ENCODE measurements at places on chromosomes 16 and 17.

- no peak for DNase-seq
Measured at GRCh38 chr17:50853015-50853615, 13.0 kb downstream of the TOB1 start.

GRCh38 chr16:81401035-81401950 lies 43.3 kb upstream of the CMIP start:
- no peak for DNase-seq

- DNase-seq: no peak
Measured at GRCh38 chr17:50424246-50424995, 1.6 kb upstream of the ACSF2 start.

- no peak for DNase-seq
Measured at GRCh38 chr17:8021565-8022359, 17.1 kb upstream of the ALOX15B start.

- DNase-seq: no peak
Measured at GRCh38 chr16:68737730-68738629, 888 bp downstream of the CDH1 start.

All from RPMI8226 (cell line).